ENCODE measurements at places on chromosomes 13 and 19.

- no peak for DNase-seq
Observed at GRCh38 chr19:4112367-4112766, 11.6 kb downstream of the MAP2K2 start.

DNA sequence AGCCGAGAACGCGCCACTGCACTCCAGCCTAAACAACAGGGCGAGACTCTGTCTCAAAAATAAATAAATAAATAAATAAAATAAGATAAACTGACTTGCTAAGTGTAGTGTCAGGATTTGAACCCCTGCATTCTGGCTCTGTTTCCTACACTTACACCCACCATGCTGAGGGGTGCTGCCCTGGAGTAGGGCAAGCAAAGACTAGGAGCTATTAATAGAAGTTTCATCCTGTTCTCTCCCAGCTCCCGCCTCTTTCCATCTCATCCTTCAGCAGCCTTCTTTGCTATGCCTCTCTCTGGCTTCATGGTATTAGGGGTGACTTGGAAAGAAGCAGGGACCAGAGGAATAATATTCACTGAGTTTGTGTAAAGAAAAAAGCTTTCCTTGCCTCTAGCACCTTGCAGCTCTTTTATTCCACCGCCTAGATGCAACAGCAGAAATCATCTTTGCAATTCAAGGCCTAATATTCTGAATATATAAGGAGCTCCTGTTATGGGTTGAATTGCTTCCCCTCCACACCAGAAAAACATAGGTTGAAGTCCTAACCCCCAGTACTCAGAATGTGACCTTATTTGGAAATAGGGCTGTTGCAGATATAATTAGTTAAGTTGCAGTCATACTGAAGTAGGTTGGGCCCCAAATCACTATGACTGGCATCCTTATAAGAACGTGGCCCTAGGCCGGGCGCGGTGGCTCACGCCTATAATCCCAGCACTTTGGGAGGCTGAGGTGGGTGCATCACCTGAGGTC lies 8.7 kb upstream of the PLAUR start:
- DNase-seq, result no peak

DNA sequence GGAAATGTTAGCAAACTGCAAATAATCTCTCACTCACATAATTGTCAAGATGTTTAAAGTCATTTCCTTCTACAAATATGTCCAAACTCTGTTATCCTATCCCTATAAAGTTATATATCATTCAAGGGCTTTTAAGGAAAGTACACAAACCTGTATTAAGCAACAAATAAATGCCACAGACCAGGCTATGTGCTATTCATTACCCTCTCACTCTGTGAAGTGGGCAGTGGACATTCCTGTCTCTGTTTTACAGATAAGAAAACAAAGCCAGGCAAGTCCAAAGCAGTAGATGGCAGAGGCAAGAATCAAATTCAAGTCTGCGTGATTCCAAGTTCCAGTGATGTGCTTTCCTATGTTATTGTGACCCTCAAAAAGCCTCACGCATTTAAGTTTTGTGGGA lies 140.6 kb downstream of the LHFPL6 start:
- no peak for DNase-seq

DNA sequence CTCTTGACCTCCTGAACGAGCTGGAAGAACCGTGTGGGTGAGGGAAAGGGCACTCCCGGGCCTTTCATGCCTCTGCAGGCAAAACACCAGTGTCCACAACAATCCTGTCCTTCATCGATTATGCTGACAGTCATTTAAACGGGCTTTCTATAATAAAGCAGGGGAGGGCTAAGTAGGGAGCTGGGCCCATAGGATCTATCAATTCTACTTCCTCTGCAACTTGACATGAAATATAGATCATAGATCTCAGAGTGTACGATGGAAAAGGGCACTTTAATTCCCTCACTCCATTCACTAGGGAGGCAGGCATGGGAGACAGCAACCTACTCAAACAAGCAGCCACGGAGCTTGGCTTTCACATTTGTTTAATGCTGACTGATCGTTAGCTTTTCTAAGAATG lies 55.8 kb upstream of the WASF3 start:
- no peak for DNase-seq

GRCh38 chr19:45352471-45352870 lies 11.9 kb downstream of the KLC3 start:
- DNase-seq, result no peak

DNA sequence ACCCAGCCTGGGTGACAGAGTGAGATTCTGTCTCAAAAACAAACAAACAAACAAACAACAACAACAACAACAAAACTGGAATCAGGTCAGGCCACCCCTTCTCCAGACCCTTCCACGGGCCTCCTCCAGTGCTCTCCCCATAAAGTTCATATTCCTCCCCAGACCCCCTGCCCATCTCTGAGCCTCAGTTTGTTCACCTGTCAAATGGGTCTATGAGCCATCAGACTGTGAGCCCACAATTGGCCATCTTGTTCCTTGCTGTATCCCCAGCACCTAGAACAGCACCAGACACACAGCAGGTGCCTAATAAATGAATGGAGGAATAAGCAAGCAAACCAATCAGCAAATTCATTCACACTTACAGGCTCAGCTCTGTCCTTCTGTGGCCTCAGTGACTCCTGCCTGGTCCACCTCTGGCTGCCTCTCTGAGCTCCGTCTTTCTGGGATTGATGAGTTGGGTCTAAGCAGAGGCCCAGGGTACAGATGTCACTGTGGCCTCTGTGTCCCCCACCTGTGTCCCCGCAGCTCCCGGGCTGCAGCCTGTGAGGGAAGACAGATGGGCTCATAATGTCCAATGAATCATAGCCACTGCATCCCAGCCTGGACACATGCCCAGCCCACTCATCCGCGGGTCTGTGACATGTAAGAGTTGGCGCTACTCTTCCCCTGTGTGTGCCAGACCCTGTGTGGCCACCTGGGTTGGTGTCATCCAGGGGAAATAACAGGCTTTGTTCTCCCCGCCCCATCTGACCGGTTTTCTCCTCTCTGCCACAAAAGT lies 19.6 kb upstream of the PTPRS start:
- DNase-seq, result no peak

DNA sequence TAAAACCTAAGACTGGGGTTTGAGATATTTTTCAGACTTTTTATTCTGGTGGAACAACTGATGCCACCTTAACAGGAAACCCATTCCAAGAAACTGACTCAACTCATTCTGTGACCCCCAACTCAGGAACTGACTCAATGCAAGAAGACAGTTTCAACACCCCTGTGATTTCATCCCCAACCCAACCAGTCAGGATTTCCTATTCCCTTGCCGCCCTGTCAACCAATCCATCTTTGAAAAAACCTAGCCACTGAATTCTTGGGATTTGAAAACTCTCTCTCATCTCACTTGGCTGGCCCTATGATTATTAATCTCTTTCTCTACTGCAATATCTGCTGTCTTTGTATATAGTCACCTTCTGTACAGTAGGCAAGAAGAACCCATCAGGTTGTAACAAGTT lies 1211.9 kb upstream of the ATXN8OS start:
- DNase-seq, result no peak

DNA sequence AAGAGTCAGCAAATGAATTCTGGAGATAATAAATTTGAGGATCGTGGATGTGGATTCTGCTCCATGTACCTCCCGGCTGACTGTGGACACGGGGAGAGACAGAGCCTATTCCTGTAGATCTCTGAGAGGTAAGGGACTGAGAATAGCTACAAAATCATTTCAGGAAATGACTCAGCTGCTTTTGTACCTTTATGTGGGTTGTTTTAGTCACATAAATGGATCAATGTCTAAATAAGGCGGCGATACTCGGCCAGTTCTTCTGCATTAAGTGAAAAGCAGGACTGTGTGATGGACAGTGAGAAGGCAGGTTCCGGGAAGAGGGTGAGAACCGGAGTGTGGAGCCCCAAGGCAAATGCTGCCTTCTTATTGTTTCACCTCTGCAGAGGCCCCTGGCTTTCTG lies 128.1 kb downstream of the EFNB2 start:
- no peak for DNase-seq

- no peak for DNase-seq
Observed at GRCh38 chr19:30145467-30145866, 203.4 kb downstream of the URI1 start.

- DNase-seq, result no peak
Observed at GRCh38 chr13:50709058-50709457, 134.4 kb downstream of the DLEU7 start.

- no peak for DNase-seq
Observed at GRCh38 chr13:55577847-55578210, 1562.9 kb upstream of the PRR20A start.

GRCh38 chr13:100798739-100799361 lies 124.3 kb upstream of the TMTC4 start:
- no peak for DNase-seq

DNA sequence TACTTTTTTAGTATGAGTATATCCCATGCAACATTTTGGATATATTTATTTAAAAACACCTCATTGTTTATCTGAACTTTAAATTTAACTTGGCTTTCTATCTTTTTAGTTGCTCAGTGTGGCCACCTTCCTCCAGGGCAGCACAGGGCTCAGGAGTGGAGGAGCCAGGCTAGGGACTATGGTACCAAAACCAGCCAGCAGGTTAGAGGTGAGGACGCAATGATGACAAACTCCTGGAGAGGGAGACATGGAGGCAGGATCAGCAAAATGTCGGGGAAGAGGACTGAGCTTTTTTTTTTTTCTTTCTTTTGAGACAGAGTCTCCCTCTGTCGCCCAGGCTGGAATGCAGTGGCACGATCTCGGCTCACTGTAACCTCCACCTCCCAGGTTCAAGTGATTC lies 29.6 kb upstream of the CALM3 start:
- DNase-seq, result no peak

- no peak for DNase-seq
Observed at GRCh38 chr13:51231456-51231855, 9.3 kb downstream of the FAM124A start.

DNA sequence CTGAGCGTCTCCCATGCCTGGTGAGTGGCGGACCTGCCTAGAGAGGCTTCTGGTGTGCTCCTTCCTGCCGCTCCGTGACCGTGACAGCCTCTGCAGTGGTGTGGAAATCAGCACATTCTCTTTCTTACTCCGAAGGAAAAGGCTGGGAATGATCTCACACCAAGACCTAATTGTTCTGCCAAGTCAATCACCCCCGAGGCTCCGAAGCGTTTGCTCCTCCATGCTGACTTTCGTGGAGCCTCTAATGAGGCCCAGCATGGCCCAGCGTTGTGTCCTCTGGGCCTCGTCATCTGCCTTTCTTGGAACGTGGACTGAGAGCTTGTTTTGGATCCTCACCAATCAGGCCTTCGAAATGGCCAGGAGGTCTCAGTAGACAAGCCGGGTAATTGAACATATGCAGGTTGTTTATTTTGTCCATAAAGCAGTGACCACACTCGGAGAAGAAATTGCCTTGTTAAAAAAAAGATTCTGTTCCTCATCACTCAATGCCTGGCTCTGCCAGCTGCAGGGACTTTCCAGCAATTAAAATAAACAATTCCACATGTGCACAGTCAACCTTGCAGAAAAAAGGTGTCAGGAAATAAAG lies 107.1 kb downstream of the UBL3 start:
- no peak for DNase-seq

DNA sequence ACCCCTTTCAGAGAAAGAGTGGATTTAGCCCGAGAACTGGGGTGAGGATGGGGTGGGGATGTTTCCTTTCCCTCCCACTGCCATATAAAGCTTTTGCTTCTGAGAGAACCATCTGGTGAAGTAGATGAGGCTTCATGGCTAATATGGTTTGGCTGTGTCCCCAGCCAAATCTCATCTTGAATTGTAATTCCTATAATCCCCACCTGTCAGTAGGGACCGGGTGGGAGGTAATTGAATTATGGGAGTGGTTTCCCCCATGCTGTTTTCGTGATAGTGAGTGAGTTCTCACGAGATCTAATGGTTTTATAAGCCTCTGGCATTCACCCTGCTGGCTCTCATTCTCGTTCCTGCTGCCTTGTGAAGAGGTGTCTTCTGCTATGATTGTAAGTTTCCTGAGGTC lies 270.9 kb downstream of the LMO7 start:
- DNase-seq, result no peak

DNA sequence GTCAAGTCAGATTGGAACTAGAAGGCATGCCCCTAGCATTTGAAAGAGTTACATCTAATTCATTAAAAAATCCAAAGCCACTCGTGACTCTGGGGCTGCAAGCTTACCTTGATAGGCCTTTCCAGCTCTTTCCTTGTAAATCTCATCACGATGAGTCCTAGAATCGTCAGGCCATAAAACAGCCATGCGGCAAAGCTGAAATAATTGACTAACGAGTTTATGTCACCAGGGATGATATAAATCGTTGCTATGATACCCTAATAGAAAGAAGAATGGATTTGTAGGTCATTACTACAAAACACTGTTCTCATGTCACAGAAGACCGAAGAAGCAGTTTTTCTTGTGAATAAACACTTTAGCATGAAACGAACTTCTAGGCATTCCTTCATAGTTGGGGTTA lies 27.5 kb downstream of the SLC7A9 start:
- DNase-seq, result no peak

DNA sequence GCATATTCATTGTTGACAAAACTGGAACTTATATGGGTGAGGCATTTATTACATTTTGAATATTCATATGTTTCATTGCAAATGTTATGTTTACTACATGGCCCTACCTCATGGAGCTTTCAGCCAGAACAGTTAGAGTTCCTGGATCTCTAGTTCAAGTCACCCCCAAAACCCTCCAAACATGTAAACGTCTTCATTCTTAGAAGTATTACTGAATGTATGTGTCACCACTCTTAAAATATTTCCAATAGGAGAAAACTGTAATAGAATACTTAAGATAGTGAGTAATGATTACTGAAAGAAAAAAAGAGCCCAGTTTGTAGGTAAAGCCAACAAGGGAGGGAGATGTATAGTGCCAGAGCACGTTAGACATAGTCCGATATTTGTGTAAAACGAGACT lies 23.5 kb downstream of the URI1 start:
- DNase-seq, result no peak

- no peak for DNase-seq
Observed at GRCh38 chr13:97539651-97540610, 106.0 kb downstream of the RAP2A start.

GRCh38 chr19:45769821-45770191 lies 754 bp upstream of the SIX5 start:
- no peak for DNase-seq

- no peak for DNase-seq
Observed at GRCh38 chr13:112177450-112178288, 110.7 kb downstream of the SOX1 start.

- no peak for DNase-seq
Observed at GRCh38 chr13:107770541-107770940, 444.8 kb downstream of the LIG4 start.
